ENCODE measurements at places on chromosomes 7 and 10.

GRCh38 chr10:101079874-101080273 lies 18.1 kb downstream of the KAZALD1 start:
- no peak for DNase-seq

- DNase-seq: no peak
Measured at GRCh38 chr10:34670081-34670480, 145.0 kb downstream of the PARD3 start.

DNA sequence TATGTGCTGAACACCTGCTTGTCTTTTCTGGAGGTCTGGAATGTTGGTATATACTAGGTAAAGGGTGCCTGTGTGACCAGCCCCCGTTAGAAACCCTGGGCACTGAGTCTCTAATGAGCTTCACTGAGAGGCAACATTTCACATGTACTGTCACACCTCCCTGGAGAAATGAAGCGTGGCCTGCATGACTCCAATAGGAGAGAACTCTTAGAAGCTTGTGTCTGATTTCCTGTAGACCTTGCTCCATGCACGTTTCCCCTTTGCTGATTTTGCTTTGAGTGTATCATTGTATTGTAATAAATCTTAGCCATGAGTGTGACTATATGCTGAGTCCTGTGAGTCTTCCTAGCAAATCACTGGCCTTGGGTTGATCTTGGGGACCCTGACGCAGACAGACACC lies 82.8 kb downstream of the PPP1R3C start:
- DNase-seq: no peak

GRCh38 chr10:47024399-47025252 lies 113.4 kb downstream of the PTPN20 start:
- DNase-seq: peak; percentile 63

DNA sequence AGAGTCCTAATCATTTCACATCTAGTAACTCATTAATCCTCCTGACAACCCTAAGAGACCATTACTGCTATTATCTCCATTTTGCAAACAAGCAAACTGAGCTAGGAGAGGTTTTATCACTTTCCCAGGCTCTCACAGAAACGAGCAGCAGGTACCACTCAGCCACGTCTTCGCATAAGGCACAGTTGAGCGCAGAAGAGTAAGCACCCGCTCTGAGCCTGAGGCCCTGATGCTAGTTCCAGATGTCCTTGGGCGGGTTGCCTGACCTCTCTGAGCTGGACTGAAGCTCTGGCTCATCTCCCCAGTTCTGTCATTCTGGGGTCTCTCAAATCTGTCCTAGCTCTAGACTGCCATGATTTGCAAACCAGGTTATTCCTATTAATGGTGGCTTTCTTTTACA lies 72.6 kb upstream of the FRMD4A start:
- no peak for DNase-seq

GRCh38 chr10:8633909-8634308 lies 579.4 kb downstream of the GATA3 start:
- no peak for DNase-seq

DNA sequence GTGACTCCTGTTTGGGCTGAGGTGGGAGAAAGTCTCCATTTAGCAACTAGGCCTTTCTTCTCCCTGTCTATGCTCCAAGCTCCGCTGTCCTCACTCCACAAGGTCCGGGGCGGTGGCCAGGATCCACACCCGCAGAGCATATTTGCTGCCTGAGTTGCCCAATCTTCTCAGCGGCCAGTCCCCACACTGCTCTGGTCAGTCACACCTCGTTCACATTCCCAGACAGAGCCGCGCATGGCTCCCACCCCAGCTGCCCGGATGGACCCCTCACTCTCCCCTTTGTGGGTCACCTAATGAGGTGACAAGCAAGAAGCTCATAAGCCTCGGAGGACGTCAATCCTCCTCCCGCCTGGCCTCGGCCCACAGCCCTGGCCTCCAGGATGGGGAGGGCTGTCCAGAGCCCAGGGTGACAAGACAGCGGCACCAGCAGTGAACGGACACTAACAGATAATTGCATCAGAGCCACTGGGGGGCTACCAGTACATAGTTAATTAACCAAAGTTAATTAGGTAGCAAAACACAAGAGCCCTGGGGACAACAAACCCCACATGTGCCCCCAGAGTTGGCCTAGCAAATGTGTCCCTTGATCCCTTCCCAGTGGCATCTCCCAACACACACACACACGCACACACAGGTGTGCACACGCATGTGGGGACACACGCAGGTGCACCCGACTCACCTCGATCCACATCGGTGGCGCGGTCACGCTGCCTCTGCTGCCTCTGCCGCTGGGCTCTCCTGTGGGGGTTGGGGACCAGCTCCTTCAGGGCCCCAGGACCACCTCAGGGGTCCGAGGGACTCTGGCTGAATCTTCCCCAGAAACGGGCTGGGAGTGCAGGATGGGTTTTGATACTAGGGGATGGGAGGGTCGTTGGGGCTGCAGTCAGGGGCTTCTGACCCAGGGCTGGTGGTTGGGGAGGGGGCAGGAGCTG lies 11.8 kb downstream of the EPHA1 start:
- peak; percentile 63 for DNase-seq

GRCh38 chr10:107727767-107728317 lies 563.3 kb upstream of the SORCS1 start:
- no peak for DNase-seq

GRCh38 chr7:103821092-103821491 lies 168.4 kb downstream of the RELN start:
- no peak for DNase-seq

DNA sequence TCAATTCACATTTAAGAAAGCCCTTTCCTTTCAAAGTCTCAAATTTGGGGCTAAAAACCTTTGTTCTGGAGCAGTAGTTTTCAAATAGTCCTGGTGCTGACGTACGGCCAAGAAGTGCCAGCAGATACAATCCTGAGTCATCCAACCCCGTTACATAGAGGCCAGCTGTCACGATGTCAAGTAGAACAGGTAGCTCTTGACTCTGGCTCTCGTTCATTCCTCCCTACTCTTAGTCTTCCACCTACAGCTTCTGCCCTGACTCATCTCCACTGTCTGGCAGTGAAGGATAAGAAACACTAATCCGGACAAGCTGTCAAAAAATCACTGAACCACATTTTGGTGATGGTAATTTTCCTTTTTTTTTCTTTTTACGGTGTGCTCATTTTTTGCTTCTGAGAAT lies 132.4 kb upstream of the PTN start:
- DNase-seq: no peak

- DNase-seq: no peak
Measured at GRCh38 chr7:29375641-29376562, 181.3 kb downstream of the CHN2 start.

- DNase-seq: no peak
Measured at GRCh38 chr10:58266003-58266825, 1.5 kb downstream of the IPMK start.

- DNase-seq: no peak
Measured at GRCh38 chr10:115918812-115919211, 354.2 kb downstream of the GFRA1 start.

DNA sequence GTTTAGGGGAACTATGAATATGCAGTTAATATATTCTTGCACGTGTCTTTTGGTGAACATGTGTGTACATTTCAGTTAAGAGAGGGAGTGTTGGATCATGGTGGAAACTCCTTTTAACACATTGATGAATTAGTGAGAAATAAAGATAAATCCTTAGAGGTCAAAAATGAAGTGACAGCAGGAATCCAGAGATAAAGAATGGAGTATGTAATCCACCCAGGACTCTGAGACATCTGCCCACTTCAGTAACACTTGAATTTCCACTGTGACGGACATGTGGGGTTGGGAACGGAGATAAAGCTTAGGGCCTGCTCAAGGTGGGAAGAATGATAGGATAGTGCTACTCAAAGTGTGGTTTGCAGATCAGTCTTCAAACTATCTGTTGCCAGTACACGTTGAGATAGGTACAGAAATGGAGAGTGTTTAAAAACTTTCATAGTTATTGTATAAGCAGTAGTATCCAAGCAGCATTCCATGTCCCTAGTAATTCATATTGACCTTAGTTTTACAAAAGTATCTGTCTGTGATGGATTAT lies 6.6 kb upstream of the RELN start:
- DNase-seq: no peak

DNA sequence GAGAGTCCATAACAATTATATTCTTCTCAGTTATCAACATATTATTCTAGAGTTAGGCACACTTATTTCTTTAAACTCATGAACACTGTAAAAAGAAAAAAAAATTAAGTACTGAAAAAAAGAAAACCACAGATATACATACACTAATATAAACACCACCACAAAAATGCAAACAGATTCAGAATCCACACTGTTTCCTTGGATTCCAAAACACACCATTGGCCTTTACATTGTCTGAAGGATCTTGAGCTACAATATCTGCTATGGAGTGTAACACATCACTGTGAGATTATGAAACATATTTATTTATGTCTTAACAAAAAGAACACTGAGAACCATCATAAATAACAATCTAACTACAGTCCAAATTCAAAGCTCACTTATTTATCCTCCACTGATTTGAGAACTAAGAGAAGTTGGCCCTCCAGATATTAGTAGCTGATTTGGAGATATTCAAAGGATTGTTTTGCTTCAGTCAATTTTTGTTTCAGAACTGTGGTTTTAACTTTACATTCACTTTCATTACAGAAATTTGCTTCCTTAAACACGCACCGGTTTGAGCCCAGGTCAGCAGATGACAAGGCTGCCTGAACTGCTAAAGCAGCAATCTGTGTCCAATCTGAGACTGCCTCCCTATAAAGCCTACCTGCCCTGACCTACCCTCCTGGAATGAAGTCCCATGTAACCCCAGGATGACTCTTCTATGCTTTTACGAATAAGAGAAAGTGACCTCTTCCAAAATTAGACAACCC lies 47.0 kb upstream of the CDK1 start:
- DNase-seq: no peak

GRCh38 chr10:15591937-15592336 lies 127.8 kb downstream of the ITGA8 start:
- DNase-seq: no peak

GRCh38 chr7:97801108-97801507 lies 69.2 kb downstream of the TAC1 start:
- DNase-seq: no peak

DNA sequence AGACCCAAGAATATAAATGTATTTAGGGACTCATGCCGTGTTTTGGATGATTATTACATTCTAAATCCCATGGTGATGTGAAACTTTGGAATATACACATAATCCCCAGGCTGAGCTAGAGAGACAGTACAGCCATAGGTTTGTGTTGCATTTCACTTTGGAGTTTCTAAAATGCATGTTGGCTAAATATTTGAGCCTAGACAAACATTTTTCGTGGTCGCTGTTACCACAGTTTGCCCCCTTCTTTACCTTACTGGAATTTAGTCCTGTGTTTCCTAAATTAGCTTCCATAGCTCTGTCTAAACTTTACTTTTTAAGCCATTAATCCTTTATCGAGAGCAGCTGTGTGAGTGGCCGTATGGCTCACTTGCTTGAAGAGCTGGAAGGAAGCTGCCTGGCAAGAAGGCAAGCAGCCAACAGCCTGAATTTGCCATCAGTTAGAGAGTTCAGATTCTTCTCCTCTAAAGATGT lies 192.0 kb downstream of the BICC1 start:
- no peak for DNase-seq

GRCh38 chr10:46540412-46541016 lies 15.9 kb downstream of the GPRIN2 start:
- DNase-seq: peak; percentile 41

- no peak for DNase-seq
Measured at GRCh38 chr10:4131407-4132215, 346.6 kb upstream of the KLF6 start.

GRCh38 chr10:88693392-88694020 lies 12.5 kb upstream of the LIPK start:
- no peak for DNase-seq

- DNase-seq: no peak
Measured at GRCh38 chr10:116779076-116779687, 36.8 kb upstream of the HSPA12A start.

DNA sequence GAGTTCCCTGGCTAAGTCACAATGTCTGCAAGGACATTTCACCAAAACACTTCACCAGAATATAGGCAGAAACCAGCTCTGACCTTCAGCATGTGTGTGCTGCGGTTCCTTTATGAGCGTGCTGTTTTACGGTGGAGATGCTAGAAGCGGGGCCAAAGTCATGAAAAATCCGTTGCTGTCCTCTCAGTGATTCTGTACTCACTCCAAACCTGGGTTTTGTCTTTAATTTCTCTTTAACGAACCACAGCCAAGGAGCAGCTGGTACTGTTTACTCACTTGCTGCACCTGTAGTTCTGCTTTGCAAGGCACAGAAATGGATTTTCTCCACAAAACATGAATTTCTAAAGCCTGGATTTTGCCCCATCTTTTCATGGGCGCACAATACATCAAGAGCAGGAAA lies 639.9 kb downstream of the PHTF2 start:
- DNase-seq: no peak

DNA sequence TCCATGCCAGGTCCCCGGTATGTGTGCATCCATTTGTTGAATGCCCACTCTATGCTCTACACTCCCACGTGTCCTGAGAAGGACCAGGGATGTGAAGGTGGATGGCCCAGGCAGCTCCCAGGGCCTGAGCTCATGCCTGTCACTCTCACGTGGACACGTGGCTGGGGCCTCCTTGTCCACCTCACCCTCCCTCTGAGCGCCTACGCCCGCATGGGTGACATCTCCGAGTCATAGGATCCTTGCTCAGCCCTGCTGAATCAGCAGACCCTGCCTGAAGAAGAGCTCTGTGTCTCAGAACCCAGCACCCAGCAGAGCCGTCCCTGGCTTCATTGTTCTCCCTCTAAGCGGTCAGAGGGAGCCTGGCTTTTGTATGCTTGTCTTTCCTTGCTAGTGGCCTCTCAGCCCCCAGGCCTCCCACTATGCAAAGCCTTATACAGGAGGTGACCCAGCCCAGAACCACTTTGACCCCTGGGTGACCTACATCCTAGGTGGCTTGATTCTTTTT lies 107.9 kb upstream of the PPIF start:
- DNase-seq: peak; percentile 86

DNA sequence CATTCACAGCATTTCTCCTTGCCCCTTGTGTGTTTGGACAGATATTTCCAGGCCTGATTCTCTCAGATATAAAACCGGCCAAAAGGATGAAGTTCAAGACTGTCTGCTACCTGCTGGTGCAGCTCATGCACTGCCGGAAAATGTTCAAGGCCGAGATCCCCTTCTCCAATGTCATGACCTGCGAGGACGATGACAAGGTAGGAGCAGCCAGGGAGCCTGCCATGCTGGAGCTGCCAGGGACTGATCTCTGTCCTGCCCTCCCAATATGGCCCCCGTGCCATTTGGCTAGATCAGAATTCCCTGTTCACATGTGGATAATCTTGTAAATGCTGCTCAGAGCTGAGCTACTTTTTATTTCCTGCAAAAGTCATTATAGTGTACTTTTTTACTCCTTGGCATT lies 87.8 kb downstream of the ADCY1 start:
- DNase-seq: no peak

- DNase-seq: no peak
Measured at GRCh38 chr10:14409856-14410458, 79.2 kb upstream of the FRMD4A start.

Measured in lower lobe of right lung (tissue), 2 donors.